ENCODE measurements at places on chromosomes 1 and 21.

GRCh38 chr1:91900562-91900961 is 14.6 kb upstream of the TGFBR3 start:
- H3K27ac ChIP-seq: no peak overlapping the region
- H3K4me1 ChIP-seq: no peaks in the 10 kb centered on the region
- H3K36me3 ChIP-seq: no peaks in the 10 kb centered on the region

DNA sequence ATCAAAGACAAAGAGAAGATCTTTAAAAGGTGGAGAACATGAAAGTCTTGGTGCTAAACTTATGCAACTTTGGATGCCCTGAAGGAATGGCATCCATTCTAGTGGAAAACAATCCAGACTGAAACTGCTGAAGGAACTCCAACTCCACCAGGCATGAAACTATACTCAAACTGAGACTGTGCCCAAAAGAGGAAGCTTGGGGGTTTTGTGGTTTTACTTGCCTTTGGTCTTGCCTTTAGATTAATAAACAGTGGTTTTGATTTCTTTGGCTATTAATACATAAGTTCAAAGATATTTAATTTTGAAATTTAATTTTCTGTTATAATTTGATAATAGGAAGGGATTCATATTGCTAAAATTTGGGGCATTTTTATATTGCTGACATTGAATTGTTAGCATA is 17.4 kb upstream of the SLC30A10 start:
- no peaks in the 10 kb centered on the region for H3K36me3 ChIP-seq
- no peak overlapping the region for H3K4me3 ChIP-seq
- no peak overlapping the region for H3K27ac ChIP-seq
- no peak for DNase-seq

DNA sequence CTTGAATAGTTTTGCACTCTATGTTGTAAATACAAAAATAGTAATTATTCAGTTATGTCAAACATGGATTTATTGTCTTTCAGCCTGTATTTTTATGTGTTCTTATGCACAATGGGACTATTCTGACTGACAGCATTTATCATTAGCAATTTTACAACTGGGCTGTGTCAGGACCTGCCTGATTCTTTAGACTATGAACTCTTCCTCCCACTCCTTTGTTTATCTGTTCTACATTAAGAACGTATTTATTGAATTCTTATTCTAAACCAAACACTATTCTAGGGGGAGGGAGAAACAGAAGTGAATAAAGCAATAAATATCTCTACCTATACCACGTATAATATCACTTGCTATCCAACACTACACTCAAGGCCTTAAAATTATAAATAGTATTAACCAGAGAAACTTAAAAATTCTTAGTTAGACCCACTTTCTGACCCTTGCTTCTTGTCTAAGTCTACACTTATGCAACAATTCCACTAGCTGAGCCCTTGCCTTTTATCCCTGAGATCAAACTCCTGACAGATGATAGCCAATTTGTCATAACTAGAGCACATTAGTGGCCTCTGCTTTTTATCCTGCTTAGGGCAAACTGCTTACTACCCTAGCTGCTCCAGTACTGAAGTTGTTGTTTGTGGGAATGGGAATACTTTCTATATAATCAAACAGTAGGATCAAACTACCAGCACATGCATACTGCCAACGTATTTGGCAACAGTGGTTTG is 494.3 kb downstream of the BRINP3 start:
- no peak overlapping the region for H3K27ac ChIP-seq
- no peaks in the 10 kb centered on the region for H3K4me1 ChIP-seq
- DNase-seq: no peak
- H3K4me3 ChIP-seq: no peak overlapping the region
- H3K27me3 ChIP-seq: no peaks in the 10 kb centered on the region

DNA sequence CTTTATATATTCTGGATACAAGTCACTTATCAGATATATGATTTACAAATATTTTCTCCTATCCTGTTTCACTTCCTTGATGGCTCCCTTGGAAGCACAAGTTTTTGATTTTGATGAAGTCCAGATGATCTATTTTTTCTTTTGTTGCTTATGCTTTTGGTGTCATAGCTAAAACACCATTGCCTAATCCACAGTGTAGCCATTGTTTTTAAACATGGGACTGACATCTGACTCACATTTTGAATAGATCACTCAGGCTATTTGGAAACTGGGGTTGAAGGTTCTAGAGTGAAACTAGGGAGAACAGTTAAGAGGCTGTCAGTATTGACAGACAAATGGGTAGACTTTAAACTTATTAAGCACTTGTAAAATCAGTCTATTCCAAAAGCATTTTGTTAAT is 16.6 kb downstream of the AK4 start:
- no peak for DNase-seq
- H3K4me1 ChIP-seq: no peaks in the 10 kb centered on the region
- H3K4me3 ChIP-seq: no peak overlapping the region
- no peaks in the 10 kb centered on the region for H3K36me3 ChIP-seq

GRCh38 chr1:168341483-168341975 is 60.9 kb downstream of the TBX19 start:
- H3K27me3 ChIP-seq: no peaks in the 10 kb centered on the region
- no peaks in the 10 kb centered on the region for H3K36me3 ChIP-seq
- H3K4me3 ChIP-seq: no peak overlapping the region
- no peak for DNase-seq
- no peaks in the 10 kb centered on the region for H3K4me1 ChIP-seq
- H3K27ac ChIP-seq: no peak overlapping the region

Measured in kidney (tissue), 22 donors.